ENCODE measurements at places on chromosomes 4 and X.

DNA sequence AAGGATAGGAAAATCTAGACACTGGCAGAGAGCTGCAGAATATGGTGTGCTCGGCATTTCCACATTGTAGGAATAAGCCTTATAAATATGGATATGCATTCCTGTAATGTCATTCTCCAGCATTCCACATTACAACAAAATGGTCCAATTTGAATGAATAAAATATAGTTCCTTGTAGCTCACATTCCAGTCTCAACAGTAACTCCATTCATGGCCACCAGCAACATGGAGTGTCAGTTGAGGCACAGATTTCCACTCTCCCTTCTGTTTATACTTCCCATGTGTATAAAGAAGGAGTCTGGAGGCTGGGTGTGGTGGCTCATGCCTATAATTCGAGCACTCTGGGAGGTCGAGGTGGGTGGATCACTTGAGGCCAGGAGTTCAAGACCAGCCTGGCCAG lies 84.5 kb downstream of the AASDH start:
- DNase-seq: no peak

- no peak for DNase-seq
Measured at GRCh38 chrX:82589410-82589809, 918.7 kb upstream of the POU3F4 start.

GRCh38 chr4:125266901-125267604 lies 47.7 kb upstream of the FAT4 start:
- no peak for DNase-seq

- DNase-seq: no peak
Measured at GRCh38 chrX:13252726-13253125, 67.1 kb downstream of the ATXN3L start.

- no peak for DNase-seq
Measured at GRCh38 chr4:165398570-165398969, 19.8 kb downstream of the CPE start.

DNA sequence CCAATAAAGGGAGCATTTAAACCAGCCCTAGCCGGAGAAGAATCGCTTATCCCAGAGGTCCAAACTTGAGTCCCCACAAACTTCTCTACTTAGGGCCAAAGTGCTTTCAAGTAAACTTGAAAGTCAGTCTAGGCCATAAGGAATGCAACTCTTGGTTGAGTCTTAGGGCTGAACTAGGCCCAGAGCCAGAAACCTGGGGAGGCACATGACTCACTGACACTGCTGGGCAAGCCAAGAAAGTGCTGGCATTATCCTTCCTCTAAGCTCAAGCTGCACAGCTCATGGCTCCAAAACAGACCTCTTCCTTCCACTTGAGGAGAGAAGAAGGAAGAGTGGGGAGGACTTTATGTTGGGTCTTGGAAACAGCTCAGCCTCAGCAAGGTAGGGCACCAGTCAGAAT lies 1257.3 kb upstream of the DIAPH2 start:
- no peak for DNase-seq

GRCh38 chr4:114964026-114964425 lies 149.4 kb downstream of the NDST4 start:
- no peak for DNase-seq

DNA sequence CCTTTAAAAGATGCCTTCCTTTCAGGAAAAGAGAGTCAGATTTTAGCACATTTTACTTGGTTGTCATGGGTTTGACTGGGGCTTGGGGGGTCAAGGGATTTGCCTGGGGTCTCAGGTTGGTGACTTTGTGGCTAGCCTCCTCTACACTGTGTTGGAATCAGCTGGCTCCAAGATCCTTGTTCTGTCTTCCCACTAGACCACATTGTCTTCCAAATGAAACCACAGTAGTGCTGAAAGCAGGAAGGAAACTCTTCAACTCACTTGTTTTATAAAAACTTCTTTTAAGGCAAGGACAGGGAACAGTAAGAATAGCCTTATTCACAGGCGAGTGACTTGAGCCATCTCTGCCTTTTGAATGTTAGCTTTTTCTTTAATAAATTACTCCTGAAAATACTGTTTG lies 37.0 kb upstream of the OTUD4 start:
- DNase-seq: no peak

GRCh38 chrX:45602151-45602550 lies 401.5 kb upstream of the DIPK2B start:
- no peak for DNase-seq

- no peak for DNase-seq
Measured at GRCh38 chr4:84502955-84503373, 3.9 kb upstream of the NKX6-1 start.

DNA sequence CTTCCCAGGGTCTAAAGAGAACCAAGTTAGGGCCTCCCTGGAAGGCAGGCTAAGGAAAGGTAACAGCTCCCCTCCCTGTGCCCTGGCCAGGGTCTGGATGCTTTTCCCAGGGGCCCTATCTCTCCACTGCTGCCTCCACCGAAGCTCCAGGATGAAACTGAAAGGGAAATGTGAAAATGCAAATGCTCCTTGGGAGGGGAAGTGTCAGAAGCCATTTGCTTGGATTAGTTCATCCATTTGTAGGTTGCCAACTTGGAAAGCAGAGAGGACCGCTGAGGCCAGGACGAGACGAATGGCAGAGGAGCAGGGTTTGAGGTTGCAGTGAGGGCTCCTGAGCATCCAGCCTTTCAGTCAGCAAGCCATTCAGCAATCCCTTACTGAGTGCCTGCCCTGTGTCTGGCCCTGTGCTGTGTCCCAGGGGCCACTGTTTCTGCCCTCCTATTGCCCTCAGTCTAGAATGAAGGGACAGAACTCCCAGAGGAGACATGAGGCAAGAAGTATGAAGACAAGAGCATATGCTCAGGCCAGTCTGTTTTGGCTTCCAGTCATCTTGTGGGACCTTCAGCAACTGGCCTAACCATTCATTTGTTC lies 45.9 kb upstream of the PGRMC1 start:
- no peak for DNase-seq
